ENCODE measurements at places on chromosomes 16 and 17.

GRCh38 chr16:78100112-78100467 lies 636 bp downstream of the WWOX start:
- DNase-seq = no peak

DNA sequence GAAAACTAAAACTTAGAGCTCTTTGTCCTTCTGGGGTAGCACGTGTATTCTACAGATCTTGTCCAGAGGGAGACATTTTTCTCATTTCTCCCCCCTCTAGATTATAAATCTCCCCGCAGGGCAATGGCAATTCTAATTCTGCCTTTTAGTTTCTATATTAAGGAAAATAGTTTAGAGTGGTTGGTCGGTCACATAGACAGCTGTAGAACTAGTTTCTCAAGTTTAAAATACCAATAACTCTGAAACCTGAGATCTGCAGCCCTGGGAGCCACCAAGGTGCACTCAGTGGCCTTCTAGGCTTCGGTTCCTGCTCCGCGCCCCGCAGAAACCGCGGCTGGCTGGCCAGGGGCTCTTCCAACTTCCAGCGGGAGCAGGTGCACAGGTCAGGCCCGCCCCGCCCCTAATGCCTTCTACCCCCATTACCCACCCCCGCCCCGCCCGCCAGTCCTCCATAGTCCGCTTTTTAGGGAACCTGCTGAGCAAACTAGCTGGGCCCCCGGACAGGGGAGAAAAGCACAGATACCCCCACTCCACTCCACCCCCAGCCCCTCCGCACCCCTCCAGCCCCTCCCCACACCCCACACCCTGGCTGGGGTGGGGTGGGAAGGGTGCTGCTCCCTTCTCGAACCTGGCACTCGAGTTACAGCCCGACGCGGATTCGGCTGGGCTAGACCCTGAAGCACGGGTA lies 431 bp downstream of the SLFN11 start:
- DNase-seq = no peak

GRCh38 chr17:42521666-42522262 lies 14.3 kb upstream of the NAGLU start:
- no peak for DNase-seq

GRCh38 chr16:78903237-78903636 lies 697.3 kb downstream of the MAF start:
- DNase-seq = no peak

- DNase-seq = no peak
Measured at GRCh38 chr17:29148257-29148789, 31.9 kb downstream of the MYO18A start.

GRCh38 chr16:73059779-73060615 lies 12.1 kb upstream of the ZFHX3 start:
- DNase-seq = no peak

- DNase-seq = no peak
Measured at GRCh38 chr17:40445751-40446468, 2.7 kb downstream of the IGFBP4 start.

GRCh38 chr16:82651921-82652601 lies 25.3 kb downstream of the CDH13 start:
- DNase-seq = no peak

GRCh38 chr17:40720899-40721298 lies 17.3 kb upstream of the KRT24 start:
- DNase-seq = peak; percentile 82

GRCh38 chr17:29592850-29593551 lies at the start of gene ANKRD13B:
ANKRD13B (plus strand) TSS chr17:29593132; CDS start chr17:29593622, 490 bp downstream.
- peak; percentile 27 for DNase-seq

GRCh38 chr16:58814348-58814801 lies 80.3 kb upstream of the GOT2 start:
- peak; percentile 54 for DNase-seq

DNA sequence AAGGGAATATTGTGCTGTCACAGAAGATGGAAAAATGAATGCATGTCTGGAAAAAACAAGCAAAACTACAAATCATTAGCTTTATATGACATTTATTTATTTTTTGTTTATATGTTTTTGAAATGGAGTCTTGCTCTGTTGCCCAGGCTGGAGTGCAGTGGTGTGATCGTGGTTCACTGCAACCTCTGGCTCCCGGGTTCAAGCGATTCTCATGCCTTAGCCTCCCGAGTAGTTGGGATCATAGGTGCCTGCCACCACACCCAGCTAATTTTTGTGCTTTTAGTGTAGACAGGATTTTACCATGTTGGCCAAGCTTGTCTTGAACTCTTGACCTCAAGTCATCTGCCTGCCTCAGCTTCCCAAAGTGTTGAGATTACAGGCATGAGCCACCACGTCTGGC lies 8.5 kb downstream of the NDE1 start:
- DNase-seq = no peak

GRCh38 chr16:1208239-1208830 lies 16.7 kb downstream of the TPSG1 start:
- DNase-seq = no peak

- DNase-seq = no peak
Measured at GRCh38 chr16:48961546-48961945, 320.1 kb downstream of the CBLN1 start.

- DNase-seq = no peak
Measured at GRCh38 chr16:89004209-89004831, 27.3 kb upstream of the CBFA2T3 start.

GRCh38 chr17:50904518-50905459 lies 38.6 kb upstream of the TOB1 start:
- DNase-seq = peak; percentile 61

DNA sequence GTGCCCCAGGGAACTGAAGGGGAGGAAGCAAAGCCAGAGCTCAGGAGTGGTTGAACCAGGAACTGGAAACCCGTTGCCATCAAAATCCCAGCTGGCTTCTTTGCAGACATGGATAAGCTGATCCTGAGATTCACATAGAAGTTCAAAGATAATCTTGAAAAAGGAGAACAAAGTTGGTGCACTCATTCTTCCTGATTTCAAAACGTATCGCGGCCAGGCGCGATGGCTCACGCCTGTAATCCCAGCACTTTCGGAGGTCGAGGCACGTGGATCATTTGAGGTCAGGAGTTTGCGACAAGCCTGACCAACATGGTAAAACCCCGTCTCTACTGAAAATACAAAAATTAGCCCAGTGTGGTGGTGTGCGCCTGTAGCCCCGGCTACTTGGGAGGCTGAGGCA lies 7.1 kb downstream of the RAP1GAP2 start:
- DNase-seq = no peak

DNA sequence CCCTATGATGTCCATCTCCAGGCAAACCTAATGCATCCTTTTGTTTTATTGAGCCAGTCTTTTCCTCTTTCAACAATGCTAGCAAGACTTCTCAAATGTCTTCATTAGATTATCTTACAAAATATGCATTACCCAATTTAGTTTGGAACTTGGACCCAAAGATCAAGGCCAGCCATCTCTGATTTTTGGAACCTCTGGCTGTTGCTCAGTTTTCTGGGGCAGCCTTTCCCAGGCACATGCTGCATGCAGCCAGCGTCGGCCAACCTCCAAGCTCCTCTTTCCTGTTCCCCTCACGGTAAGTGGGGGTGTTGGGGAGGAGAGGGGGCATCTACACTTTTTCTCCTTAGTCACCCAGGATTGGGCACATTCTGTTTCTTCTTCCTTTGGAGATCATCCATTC lies 189.3 kb downstream of the PRKCA start:
- DNase-seq = no peak

- DNase-seq = peak; percentile 40
Measured at GRCh38 chr16:73031155-73031866, 16.6 kb downstream of the ZFHX3 start.

DNA sequence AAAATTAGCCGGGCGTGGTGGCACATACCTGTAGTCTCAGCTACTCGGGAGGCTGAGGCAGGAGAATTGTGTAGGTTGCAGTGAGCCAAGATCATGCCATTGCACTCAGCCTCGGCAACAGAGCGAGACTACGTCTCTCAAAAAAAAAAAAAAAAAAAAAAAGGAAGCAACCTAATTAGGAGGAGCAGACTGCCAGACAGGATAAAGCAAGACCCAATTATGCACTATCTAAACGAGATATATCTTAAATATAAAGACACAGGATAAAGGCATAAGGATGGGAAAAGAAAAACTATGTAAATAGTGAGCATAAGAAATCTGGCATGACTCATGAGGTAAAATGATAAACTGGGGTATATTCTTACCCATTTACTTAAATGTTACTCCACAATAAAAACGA lies 4.9 kb downstream of the TXNDC11 start:
- no peak for DNase-seq

DNA sequence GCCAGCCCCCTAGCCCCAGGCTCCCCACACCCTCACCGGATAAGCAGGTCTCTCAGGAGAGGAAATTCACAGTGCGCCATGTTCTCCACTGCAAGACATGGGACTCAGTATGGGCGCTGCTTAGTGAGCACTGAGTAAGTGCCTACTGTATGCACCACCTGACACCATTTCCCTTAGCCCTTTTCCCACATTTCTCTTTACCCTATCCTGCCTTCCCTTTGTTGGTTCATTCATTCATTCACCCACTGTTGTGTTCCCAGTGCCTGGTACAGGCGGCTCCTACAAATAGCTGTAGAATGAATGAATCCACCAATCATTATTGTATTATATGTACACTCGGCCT lies 10.1 kb downstream of the SEPTIN12 start:
- DNase-seq = no peak

DNA sequence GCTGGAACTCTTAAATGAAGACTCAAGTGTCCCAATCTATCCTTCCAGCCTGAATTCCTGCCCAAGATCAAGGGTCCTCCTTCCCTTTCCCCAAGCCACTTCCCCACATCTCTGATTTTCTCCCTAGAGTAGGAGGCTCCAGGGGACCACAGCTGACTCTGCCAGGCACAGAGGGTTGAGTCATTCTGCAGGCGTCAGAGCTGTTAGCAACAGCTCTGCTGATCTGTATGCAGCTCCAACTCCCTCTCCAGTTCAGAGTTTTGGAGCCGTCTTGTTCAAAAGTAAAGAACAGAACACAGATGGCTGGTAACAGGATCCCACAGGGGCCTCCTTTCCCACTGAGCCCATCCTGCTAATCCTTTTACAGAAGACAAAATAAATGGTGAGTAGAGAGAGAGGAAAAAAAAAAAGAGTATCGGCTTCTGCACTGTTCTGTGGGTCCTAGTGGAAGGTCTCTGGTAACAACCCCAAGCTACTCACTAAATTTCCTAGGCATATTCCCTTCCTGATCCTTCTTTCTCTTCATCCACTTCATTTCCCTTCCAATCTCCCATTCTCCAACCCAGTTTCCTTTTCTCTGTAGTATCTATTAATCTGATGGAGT lies 13.4 kb upstream of the TAOK1 start:
- DNase-seq = peak; percentile 52

- DNase-seq = no peak
Measured at GRCh38 chr16:70796301-70796700, 4.7 kb downstream of the VAC14 start.

DNA sequence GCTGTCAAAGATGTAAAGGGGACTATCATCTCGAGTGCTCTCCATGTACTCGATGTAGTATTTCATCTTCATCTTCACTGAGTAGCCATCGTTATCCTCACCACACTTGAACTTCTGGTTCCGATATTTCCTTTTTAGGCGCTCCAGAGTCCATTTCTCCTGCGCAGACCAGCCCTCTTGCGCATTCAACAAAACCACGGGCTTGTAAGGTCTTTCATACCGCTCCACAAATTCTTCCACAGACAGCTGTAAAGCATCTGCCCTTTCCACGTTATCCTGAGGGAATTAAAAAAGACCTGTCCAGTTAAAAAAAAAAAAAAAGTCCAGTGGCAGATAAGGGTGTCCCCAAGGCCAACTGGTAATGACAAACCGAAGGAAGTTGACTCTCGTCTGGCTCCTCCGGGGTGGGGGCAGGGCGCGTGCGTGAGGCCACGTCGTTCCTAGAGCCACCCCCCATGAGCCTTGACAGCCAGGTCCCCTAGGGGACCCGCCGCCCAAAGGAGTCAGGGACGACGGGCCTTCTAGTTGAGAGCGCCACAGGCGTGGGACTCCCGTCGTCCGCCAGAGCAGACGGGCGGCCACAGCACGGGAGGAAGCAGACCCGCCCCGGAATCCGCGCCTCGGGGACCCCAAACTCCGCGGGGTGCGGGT lies 701 bp downstream of the JMJD6 start:
- DNase-seq = peak; percentile 49

- no peak for DNase-seq
Measured at GRCh38 chr16:17457997-17458396, 12.8 kb downstream of the XYLT1 start.

DNA sequence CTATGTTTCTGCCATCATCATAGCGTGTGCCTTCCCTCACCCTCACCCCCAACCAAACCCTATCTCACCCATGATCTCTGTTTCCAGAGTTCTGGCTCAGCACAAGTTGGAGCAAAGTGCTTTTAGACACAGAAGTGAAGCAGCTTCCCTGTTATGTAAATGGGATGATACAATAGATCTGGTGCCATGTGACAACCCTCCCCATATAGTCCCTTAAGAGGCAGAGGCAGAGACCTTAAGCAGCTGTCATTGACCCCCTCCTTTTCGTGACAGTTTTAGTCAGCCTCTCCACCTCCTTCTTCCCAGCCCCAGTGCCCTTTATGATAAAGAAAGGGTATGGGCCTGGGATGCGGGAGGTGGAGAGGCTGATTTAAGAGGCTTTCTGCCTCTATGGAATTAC lies 40.3 kb upstream of the MED13 start:
- DNase-seq = no peak

- peak; percentile 36 for DNase-seq
Measured at GRCh38 chr16:56370875-56371659, 54.3 kb downstream of the AMFR start.

GRCh38 chr17:49549311-49549605 lies 26.4 kb upstream of the NXPH3 start:
- no peak for DNase-seq

DNA sequence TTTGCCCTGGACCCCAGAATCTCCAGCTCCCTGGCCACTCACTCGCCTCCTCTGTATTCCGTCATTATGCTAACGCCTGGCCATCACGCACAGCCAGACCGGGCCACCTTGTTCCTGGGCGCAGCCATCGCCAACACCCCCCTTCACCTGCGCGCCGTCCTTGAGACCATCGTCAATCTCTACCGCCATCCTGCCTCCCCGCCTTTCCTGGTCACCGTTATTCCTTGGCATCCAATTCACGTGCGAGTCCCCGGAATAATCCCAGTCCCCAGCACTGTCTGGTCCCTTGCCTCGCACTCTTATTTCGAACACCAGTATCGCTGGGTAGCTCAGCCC lies 541 bp downstream of the VKORC1 start:
- no peak for DNase-seq

DNA sequence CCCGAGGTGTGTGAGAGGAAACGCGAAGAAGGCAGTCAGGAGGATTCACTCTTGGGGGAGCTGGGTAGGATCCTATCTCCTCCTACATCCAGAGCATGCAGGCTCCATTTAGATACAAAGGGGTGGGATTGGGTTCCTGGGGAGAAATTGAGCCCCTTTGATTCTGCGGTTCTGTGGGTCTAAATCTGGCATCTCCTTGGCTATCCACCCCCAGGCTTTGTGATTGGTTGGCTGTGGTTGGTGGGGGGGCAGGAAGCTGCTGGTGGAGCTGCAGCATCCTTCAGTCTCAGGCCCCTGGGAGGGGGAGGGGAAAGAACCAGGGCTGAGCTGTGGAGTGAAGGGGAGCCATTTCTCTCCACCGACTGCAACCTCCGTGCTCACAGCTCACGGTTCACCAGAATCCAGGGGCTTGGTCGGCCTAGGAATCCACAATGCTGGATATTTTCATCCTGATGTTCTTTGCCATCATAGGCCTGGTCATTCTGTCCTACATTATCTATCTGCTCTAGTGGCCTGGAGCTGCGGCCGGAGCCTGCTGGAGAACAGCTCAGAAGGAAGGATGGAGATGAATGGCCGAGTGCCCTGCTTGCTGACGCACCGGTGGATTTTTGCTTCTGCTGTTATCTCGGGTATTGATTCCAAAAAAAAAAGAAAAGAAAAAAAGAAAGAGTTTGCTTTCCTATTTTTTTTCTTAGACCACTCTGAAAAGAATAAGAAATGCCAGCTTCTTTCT lies at the start of gene LASP1NB:
TSS of gene LASP1NB (plus strand) at position 352 of the 733 bp plus-strand sequence.
- no peak for DNase-seq

All from kidney tubule cell (primary cell).